ENCODE measurements at places on chromosomes 4 and X.
A peak's percentile ranks its signal among the peaks of the same experiment; 100 is the strongest.

DNA sequence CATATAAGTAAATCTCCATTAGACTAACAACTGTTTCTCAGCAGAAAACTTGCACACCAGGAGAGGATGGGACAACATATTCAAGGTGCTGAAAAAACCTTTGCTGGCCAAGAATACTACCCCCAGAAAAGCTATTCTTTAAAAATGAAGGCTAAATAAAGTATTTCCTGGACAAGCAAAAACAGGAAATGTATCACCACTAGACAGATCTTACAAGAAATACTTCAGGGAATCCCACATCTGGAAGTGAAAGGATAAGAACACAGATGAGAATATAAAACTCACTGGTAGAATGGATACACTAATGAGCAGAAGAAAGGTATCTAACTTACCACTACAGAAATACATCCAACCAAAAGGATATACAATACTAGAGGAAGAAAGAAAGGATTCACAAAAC is 27.0 kb upstream of the ADH1C start:
- DNase-seq: no peak

- DNase-seq: no peak
Observed at GRCh38 chr4:10656420-10656819, 28.1 kb downstream of the CLNK start.

GRCh38 chr4:85724791-85725563 is 250.0 kb downstream of the ARHGAP24 start:
- DNase-seq: no peak

GRCh38 chr4:159142241-159142640 is 39.4 kb downstream of the RAPGEF2 start:
- no peak for DNase-seq

DNA sequence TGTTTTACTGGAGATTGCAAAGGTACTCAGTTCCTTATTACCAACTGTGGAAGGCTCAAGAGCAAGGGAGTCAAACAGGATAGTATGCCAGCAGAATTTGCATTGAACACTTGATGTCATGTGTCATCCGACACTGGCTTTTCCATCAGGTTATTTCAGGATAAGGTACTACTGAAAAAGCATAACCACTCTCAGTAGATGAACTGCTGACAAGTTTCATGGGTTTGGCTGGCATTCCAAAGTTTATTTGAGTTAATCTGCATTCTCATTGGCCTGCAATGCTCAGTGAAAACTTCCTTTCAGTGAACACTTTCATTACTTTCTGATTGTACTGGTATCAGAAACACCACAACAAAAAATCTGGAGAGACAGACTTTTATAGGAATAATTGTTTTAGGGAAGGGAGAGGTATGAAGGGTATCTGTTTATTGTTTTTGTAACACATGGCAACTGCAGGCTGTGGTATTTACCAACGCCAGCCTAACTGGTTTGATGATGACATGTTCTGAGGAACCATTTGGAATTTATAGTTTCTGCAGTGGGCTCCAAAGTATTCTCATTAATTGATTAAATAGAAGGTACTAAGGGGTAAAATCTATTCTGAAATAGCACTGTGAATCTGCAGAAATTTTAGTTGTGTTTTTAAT is 345.7 kb upstream of the NR3C2 start:
- DNase-seq: peak; percentile 88

GRCh38 chrX:10482261-10482660 is 138.1 kb downstream of the MID1 start:
- DNase-seq: no peak

DNA sequence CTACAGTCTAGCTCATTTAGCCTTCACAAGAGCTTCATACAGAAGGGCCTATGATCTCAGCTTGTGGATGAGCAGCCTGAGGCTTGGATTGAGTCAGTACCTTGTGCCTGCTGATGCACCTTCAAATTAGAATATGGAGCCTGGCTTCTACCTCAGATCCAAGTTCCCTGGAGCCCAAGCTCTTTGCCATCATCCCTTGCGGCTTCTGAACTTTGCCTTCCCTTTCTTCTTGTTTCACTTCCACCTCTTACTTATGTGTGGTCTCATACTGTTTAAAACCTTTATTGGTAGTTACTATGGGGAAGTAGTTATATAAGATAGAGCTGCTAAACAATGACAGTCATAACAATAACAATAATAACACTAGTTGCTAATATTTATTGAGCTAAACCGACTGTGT is 84.3 kb upstream of the AFF2 start:
- no peak for DNase-seq

DNA sequence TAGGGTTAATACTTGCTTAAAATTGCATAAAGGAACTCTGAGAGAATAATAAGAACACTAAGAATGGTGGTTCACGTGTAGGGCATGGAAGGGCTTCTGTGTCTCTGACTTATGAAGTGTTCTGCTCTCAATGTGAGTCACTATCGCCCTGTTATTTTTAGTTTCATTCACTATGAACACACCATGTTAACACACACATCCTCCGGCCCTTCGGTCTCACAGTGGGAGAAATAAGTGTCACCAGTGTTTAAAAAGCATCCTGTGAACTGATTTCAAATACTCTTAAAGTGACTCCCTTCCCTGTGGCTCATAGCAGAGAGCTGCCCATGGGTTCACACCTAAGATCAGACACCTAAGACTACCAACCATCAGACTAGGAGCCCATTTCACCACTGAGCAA is 33.8 kb upstream of the FGFBP2 start:
- DNase-seq: no peak

DNA sequence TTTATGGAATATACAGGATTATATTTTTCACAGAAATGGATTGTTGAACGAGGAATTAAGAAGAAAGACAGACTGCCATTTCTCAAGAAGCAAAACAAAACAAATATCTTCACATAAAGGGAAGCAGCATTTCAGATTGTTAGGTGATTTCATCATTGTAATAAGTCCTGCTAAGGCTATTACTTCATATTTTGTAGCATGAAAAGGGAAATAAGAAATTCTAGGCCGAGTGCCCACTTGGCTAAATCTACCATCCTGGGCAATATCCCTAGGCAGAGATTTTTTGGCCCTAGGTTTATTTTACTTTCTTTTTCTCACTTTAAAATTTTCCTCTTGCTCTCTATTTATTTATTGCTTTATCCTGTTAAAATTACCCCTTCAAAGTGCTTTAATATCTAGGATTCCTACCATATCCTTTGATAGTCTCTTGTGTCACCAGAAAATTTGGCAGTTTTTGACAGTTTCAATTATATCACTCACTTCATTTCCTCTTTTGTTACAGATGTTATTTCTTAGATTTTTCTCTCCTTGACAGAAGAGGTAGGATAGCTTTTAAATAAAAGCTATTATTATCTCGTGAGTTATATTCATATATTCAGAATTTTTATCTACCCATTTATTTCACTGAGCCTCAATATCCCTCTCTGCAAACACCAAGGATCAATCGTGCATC is 142.3 kb downstream of the PDGFC start:
- DNase-seq: no peak

GRCh38 chr4:40865696-40866095 is 115.9 kb downstream of the NSUN7 start:
- no peak for DNase-seq

- DNase-seq: no peak
Observed at GRCh38 chr4:137209240-137209639, 323.1 kb downstream of the PCDH18 start.

- no peak for DNase-seq
Observed at GRCh38 chr4:79927931-79928330, 145.1 kb downstream of the ANTXR2 start.

GRCh38 chr4:152594978-152595925 is 59.4 kb upstream of the FBXW7 start:
- DNase-seq: no peak

DNA sequence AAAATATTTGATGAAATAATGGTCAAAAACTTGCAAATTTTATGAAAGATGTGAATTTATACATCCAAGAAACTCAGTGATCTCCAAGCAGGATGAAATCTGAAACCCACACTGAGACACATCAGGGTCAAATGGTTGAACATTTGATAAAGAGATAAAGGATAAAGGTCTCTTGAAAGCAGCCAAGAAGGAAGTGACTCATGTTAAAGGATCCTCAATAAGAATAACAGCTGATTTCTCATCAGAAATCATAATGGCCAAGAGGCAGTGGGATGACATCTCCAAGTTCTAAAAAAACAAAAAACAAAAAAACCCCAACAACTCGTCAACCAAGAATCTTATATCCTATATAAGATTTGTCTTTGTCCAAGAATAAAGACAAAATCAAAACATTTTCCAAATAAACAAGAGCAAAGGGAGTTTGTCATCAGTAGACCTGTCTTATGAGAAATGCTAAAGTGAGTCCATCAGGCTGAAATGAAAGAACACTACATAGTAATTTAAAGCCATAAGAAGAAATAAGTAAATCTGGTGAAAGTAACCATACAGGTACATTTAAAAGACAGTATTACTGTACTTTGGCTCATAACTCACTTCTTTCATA is 121.7 kb downstream of the PDS5A start:
- no peak for DNase-seq

GRCh38 chr4:184380707-184381106 is 93.6 kb downstream of the IRF2 start:
- DNase-seq: no peak

DNA sequence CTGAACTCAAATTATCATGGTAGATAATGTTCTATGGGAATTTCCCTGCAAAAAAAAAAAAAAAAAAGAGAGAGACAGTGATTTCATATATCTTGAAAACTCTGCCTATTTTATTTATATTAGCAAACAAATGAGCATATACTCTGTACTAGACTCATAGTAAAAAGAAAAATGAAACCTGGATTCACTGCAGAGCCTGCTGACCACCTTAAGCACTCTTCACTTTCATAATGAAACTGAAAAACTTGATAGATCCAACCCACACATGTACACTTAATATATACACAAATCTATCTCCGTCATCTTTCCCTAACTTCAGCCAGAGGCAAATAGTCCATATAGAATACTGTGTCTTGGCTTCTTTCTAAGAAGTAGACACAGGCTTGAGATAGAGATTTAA is 226.1 kb upstream of the KCNIP4 start:
- DNase-seq: no peak

- no peak for DNase-seq
Observed at GRCh38 chr4:80184053-80184824, 13.1 kb upstream of the PRDM8 start.

- no peak for DNase-seq
Observed at GRCh38 chr4:78863254-78863869, 75.9 kb downstream of the PAQR3 start.

- DNase-seq: no peak
Observed at GRCh38 chr4:159652871-159653270, 550.0 kb downstream of the RAPGEF2 start.

DNA sequence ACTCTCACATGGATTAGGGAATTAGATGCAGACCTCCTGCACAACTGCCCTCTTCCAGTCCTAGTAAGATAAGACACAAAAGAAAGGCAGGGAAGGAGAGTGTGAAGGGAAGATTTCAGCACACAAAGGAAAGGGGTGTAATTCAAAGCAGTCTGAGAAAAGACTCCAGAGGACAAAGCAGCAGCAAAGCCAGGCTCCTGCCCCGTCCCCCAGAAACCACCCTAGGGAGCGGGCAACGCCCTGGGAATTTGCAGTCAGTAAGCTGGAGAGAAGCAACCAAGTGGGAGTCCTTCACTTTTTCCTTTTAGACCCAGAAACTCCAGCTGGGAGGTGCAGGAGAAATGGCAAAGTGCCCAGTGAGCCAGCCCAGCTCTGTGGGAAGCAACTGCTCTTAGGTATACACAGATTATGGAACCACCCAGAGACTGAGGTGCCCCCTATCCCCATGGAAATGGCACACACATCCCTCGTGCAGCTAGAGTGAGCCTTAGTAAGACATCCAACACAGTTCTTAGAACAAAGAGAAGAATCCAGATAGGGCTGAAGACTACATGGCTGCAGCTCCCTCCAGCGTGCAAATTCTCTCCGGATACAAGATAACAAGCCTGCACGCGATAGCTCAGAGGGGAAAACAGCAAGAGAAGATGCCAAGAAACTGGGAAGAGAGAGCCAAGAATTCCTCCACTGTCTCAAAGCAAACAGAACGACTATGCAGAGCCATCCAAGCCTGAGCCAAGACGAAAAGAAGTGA is 26.5 kb upstream of the IRAK1 start:
- DNase-seq: peak; percentile 52

GRCh38 chrX:50565718-50566117 is 95.1 kb upstream of the DGKK start:
- DNase-seq: no peak

GRCh38 chr4:159269116-159269515 is 166.2 kb downstream of the RAPGEF2 start:
- no peak for DNase-seq

GRCh38 chr4:123830930-123831329 is 434.3 kb downstream of the SPRY1 start:
- DNase-seq: no peak

DNA sequence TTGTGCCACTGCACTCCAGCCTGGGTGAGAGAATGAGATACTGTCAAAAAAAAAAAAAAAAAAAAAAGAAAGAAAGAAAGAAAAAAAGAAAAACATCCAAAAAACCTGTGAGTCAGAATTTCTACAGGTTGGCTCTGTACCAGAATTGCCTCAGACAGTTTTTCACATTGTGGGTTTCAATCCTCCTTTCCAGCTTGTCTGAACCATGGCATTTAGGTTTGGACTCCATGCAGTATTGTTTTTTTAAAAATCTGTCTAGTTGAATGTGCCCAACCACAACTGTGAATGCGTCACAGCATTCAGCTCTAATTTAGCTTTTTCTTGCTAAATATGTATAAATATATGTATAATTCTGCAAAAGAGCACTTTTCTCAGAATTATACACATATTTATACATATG is 31.4 kb upstream of the ARSH start:
- DNase-seq: no peak

GRCh38 chr4:20445933-20446723 is 194.4 kb downstream of the SLIT2 start:
- no peak for DNase-seq

GRCh38 chrX:110519501-110519900 is 160.9 kb downstream of the RTL9 start:
- no peak for DNase-seq

GRCh38 chrX:33840176-33840575 is 291.9 kb downstream of the FAM47A start:
- no peak for DNase-seq
